Fibroblast of the aortic adventitia (primary cell): ENCODE measurements at places on chromosomes 5 and 9.
A peak's percentile ranks its signal among the peaks of the same experiment; 100 is the strongest.

DNA sequence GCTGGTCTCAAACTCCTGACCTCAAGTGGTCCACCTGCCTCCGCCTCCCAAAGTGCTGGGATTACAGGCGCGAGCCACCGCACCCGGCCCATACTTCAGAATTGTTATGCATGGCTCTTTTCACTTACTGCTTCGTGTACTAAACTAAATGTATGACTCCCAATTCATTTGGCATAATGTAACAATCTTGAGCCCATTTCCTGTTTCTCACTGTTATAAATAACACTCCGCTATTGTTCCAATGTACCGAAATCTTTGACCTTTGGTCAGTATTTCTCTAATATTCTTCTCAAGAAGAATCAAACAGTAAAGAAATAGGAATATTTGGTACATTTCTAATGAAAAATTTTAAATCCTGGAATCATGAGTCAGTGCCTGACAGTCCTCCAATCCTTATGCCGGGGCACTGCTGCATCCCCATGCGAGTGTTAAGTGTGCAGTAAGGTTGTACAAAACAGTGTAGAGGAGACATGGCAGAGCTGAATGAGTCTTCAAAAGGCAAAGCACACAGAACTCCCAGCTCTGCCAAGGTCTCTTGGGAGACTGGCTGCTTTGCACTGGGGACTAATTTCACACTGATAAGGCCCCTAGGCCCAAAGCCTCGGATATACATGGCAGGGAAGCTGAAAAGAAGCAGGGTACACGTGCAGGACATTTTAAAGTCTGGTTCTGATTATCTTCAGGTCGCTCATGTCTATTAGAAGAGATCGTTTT, 58.4 kb downstream of the HABP4 start:
- no peak for DNase-seq

GRCh38 chr9:82180711-82181110, 192.1 kb downstream of the SPATA31D1 start:
- DNase-seq: no peak

GRCh38 chr9:127707766-127708165, 978 bp downstream of the CFAP157 start:
- DNase-seq: no peak

- DNase-seq: no peak
These were observed 7.7 kb downstream of the ERMP1 start for GRCh38 chr9:5825223-5825622.

- DNase-seq: peak; percentile 41
These were observed 142.3 kb upstream of the FSTL4 start for GRCh38 chr5:133754575-133755169.

GRCh38 chr5:109003928-109004327, 256.2 kb downstream of the FER start:
- no peak for DNase-seq
